AG04449 (cell line): ENCODE measurements at places on chromosomes 3 and 15.

DNA sequence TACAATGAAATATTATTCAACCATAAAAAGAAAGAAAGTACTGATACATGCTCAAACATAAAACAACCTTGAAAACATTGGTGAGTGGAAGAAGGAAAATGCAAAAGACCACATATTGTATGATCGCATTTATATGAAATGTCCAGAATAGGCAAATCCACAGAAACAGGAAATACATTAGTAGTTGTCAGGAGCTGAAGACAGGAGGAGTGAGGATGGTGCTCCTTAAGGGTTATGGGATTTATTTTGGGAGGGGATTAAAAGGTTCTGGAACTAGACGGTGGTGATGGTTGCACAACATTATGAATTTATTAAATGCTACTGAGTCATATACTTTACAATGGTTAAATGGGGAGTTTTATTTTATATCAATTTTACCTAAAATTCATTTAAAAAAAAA, 12.1 kb upstream of the MAGI1 start:
- no peak for DNase-seq

- no peak for DNase-seq
These were observed 62.0 kb upstream of the TFRC start for GRCh38 chr3:196143708-196144382.

- DNase-seq: no peak
These were observed 195.2 kb downstream of the EFHB start for GRCh38 chr3:19738846-19739245.

DNA sequence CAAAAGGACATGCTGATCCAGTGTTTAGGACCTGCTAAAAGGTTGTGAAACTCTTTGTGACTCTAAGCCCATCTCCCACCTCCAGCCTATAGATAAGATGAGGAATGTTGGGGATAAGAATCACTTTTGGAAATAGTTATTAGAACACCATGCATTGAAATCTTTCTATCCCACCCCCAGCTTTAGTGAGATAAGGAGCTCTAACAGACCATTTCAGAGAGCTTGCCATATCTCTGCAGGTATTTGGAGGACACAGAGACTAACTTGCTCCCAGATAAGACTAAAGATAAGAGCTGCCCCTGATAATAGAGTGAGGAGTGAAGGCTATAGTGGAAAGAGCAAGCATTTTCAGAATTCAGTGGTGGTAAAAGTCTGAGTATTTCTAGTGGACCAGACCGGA, 53.1 kb upstream of the GNB4 start:
- DNase-seq: no peak

GRCh38 chr3:122397201-122397600, 13.2 kb downstream of the FAM162A start:
- DNase-seq: no peak

- DNase-seq: peak; percentile 68
These were observed 30.7 kb upstream of the ANPEP start for GRCh38 chr15:89845305-89845893.

DNA sequence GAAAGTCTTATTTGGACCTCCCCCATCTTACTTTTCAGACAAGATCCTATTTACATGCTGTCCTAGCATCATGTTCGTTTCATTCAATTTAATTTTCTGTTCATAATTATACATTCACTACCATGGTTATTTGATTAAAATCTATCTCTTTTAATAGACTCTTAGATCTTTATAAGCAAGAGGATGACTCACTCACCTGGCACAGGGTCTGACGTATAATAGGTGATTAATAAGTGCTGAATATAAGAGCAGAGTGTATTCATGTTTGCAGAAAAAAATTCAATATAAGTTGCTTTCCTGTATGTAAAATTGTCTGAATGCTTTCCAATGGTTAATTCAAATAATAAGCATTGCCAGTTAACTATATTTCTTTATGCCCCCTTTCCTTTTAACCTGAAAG, 165.5 kb upstream of the CBLB start:
- DNase-seq: no peak

DNA sequence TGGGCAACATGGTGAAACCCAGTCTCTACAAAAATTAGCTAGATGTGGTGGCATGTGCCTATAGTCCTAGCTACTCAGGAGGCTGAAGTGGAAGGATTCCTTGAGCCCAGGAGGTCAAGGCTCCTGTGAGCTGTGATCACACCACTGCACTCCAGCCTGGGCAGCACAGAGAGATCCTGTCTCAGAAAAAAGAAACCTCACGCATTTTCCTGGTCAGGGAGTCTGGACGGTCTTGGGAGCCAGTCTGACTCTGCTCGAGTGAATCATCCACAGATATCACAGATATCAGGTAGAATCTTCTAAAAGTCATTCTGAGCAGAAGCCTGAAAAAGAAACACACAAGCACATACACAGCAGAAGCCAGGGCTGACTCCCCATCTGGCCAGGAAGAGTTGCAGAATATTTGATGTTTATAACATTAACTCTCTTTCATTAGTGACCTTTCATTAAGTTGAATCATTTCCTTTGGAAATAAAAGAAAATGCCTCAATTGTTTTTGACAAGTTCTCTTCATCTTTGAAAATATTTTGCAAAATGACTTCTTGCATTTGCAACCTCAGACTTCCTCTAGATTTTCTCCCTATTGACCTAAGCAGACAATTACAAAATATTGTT, 56.5 kb upstream of the ABHD17C start:
- DNase-seq: no peak

GRCh38 chr3:196604548-196604947, 34.9 kb upstream of the NRROS start:
- DNase-seq: no peak

GRCh38 chr3:19947549-19948225, 790 bp downstream of the RAB5A start:
- DNase-seq: no peak
